ENCODE measurements at places on chromosomes 5 and 9.

GRCh38 chr9:124660341-124660801, 110.7 kb downstream of the NR6A1 start:
- no peak for ATAC-seq

DNA sequence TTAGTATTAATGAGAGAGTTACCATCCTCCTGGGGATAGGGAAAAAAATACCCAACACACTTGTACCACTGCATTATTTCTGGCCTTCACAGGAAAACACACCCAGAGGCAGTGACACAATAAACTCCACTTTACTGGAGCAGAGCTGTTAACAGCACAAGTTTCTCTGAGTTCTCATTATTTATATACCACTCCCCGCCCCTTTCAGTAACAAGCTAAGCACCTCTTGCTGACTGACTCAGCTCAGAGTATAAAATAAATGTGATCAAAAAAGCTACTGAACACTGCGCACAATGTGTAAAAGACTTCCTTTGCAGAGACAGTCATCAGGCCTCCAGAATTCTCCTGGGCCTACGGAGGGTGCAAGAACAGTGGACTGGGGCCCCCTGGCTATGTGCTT, 21.6 kb downstream of the KLF9 start:
- no peak for ATAC-seq

DNA sequence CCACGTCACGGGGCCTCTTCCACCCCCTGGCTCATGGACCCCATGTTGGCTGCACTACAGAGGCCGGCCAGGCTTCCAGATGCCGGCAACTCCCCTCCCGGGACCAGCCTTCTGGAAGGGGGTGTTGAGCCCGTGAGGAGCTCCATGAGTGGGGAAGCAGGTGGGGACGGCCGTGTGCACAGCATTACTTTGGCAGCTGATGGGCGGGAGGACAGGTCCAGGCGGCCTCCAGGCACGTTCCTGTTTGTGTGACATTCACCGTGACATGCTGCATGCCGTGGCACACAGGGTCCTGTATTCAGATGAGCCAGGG, 29.1 kb upstream of the ABO start:
- ATAC-seq = peak; percentile 28

- ATAC-seq = no peak
Observed at GRCh38 chr5:39214912-39215709, 4.3 kb downstream of the FYB1 start.

- ATAC-seq = peak; percentile 59
Observed at GRCh38 chr5:10863763-10864383, 102.8 kb upstream of the DAP start.

GRCh38 chr9:94511955-94512265, 43.0 kb upstream of the PCAT7 start:
- ATAC-seq = no peak

DNA sequence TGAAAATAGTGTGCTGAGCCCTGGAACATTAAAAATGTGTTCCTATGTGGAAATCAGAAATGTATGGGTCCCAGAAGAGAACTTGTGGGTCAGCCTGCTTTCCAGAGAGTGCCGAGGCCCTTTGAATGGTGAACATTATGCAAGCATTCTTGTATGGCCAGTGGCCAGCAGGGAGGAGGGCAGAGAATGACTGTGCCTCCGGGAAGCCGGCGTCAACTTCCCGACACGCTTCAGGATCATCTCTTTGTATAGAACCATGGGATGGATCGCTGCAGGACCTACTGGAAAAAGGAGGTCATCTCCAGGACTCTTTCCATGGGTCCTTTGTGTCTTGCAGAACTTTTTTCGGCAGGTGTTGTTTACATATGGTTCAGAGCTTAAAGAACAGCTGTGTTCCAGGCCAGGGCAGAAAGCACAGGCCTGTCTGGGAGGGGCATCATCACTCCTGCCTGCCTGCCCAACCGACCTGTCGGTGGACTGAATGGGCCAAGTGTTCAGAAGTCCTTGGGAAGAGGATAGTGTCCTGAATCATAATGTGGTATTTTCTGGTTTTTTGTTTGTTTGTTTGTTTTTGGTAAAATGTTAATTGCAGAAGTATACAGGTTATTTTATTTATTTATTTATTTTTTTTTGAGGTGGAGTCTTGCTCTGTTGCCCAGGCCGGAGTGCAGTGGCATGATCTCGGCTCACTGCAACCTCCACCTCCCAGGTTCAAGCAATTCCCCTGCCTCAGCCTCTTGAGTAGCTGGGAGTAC, 9.0 kb downstream of the PRRC2B start:
- ATAC-seq = no peak

GRCh38 chr5:148205044-148205806, 2.4 kb downstream of the SPINK6 start:
- no peak for ATAC-seq

DNA sequence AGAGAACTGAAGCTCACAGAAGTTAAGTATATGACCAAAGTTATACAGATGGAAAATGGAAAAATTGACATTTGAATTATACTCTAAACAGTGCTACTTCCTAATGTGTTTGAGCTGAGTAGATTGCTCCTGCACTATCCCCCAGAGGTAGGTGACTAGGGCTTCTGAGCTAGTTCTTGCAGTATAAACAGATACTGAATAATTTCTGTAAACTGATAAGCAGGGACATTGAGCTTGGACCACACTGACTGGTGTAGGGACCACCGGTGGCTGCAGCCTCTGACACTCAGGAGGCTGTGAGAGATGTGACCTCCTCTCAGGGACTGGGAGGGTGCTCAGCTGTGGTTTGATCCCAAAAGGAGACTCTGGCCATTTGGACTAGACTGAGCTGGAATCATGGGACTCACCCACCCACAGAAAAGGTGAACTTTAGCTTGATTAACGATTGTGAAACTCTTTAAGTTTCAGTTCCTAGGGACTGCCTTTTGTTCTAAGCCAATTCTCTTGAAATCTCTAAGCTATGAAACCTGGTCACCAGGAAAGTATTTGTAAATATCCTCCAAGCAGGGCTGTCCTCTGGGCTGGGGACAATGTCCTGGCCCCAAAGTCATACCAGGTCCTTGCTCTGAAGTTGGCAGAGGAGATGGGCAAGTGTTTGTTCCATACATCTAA, 291.5 kb downstream of the SEC61B start:
- peak; percentile 78 for ATAC-seq

GRCh38 chr5:14109041-14109747, 33.9 kb upstream of the TRIO start:
- peak; percentile 77 for ATAC-seq

DNA sequence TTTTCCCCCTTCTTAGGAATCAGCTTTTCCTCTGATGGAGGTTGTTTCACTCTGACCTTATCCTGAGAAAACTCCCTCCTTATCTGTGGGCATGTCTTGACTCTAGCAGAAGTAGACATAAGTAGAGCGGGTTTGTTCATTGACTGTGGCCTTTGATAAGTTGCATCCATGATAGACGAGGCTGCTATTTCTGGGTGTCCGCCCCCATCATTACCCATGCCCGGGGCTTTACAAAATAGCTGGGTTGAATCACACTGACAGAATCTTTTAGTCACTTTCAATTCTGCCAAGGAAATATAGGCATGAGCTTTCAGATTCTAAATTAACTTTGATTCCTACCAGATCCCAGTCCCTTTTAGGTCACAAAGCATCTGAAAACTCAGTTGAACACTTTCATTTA, 223.8 kb downstream of the SEC61B start:
- no peak for ATAC-seq
